Activated CD4-positive, alpha-beta T cell treated with anti-CD3 and anti-CD28 coated beads for 48 hours (primary cell): ENCODE measurements at places on chromosomes 7 and 10.
A peak's percentile ranks its signal among the peaks of the same experiment; 100 is the strongest.

- DNase-seq, result no peak
Observed at GRCh38 chr7:127594490-127594889, 954 bp downstream of the FSCN3 start.

DNA sequence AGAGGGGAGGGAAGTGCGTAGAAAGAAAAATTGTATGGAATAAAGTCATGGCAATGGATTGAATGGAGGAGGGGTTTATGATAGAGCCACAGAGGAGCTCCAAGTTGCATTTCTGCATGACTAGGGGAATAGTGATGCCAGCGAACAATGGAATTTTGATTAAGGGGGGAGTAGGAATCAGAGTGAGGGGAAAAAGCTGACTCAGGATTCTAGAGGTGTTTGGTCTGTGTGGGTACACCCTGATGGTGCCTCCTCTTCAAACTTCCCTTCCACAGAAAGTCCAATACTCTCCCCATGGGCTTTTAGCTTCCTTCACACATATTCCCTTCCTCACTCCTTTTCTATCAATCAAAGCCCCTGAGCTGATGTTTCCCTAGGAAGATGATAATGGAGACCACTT, 1.8 kb upstream of the KEL start:
- DNase-seq, result no peak

DNA sequence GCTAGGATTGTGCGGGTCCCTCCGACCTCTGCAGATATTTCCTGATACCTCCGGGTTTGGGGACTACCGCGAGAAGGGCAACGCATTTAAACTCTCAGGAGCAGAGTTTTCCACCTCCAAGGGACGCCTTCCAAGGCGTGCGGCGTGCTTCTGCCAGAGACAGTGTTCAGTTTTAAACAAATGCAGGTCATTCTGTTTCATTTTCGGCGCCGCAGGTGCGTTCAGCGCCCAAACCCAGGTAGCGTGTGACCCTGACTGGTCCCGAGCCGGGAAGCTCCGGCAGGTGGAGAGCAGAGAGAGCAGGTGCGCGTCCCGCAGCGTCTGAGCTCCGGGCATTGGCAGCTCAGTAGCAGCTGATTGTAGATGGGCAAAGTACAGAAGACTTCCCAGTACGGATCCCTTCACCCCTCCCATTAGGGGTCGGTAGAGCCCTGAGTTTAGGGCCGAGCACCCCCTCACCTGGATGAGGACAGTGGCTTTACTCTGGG, 1.4 kb upstream of the CYP26A1 start:
- DNase-seq, result no peak

DNA sequence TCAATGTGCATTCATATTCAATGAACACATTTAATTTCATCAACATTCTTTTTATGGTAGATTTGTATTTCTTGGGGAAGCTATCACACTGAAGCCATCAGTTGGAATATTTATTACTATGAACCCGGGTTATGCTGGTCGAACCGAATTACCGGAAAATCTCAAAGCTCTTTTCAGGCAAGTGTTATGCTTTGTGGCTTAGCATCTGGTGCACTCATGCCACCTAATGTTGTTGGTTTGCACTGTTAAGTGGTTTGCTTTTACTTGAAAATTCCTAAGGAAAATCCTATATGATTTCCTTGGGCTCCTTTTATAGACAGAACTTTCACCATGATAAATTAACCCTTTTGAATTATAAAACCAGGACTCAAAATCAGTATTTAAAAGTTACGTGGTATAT, 147.9 kb downstream of the DNAH11 start:
- DNase-seq, result no peak

GRCh38 chr10:101647255-101647654, 47.7 kb downstream of the FBXW4 start:
- no peak for DNase-seq

DNA sequence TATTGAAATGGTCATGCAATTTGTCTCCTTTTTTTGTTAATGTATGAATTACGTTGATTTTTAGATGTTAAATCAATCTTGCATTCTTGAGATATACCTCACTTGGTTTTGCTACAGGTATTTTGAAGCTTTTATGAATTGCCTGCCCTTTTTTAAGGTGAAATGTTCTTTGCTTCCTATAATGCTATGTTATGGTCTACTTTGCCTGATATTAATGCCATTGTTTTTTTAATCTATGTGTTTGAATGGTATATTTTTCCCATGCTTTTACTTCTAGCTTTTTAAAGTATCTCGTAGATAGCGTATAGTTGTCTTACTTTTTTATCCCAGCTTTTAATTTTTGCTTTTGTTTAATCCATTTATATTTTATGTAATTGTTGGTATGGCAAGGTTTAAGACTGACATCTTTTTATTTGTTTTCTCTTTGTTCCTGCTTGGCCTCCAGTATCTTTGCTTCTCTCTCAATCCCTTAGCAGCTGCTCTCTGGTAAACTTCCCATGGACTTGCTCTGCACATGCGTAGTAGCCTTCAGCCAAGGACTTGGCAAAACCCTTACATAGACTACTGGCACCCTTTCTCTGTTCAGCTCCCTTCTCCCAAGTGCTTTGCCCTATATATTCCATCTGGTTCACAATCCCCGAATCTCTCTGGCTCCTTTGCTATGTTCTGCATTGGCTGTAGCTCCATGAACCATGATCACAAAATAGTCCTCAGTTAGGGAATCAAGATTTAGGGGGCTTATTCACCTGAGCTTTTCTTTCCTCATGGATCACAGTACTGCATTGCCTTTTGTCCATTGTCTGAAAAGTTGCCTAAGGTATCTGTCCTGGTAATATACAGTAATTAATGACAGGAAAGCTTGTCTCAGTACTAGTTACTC, 8.4 kb downstream of the TRIM24 start:
- DNase-seq, result no peak

DNA sequence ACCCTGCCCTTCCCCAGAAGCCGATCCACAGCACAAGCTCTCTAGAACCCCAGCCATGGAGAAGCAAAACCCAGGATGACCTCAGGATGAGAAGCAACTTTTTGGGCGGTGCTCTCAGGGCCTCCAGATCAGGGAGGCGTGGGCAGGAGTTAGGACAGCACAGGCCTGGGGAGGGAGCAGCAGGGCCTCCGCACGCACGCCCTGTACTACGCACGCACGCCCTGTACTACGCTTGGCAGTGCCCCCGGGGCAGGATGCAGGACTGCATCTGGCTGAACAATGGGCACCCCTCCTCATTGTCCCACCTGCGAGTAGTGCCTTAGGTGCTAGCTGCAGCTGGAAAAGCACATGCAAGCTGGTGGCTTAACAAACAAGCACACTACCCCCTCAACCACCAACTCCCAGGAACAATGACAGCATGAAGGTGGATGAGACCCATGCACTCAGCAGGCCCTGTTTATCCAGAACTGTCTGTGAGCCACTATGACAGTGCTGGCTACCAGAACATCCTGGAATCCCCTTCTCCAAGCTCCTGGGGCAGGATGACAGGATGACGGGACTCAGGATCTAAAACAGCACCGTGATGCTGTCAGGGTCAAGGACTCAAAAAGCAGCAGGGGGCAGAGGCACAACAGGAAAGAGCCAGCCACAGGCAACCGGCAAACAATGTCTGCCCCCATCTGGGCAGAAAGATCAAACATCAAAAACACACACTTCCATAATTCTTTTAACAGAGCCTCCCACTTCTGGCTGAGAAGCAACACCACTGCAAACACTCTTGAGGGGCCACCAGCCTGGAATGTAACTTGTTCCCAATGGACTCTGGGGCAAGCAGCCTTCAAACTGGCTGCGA, 11.8 kb downstream of the PODXL start:
- DNase-seq, result no peak

- DNase-seq, result no peak
Observed at GRCh38 chr7:26489391-26489790, 197.7 kb downstream of the SNX10 start.

DNA sequence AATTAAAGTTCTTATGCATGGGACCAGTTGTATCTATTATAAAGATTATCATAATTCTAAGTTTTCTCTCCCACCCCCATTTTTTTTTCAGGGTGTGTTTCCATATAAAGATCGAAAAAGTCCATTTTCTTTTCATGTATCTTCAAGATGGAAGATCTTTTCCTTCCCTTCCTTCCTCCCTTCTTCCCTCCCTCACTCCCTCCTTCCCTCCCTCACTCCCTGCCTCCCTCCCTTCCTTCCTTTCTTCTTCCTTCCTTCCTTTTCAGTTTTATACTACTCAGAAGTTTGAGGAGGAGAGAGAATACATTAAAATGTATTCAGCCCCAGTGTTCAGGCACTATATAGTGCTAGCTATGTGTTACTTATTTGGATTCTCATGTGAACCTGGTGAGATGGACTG, 98.0 kb downstream of the POLL start:
- no peak for DNase-seq

- no peak for DNase-seq
Observed at GRCh38 chr7:86534641-86535040, 109.1 kb upstream of the GRM3 start.

- DNase-seq, result no peak
Observed at GRCh38 chr7:20839987-20840386, 53.3 kb upstream of the SP8 start.

DNA sequence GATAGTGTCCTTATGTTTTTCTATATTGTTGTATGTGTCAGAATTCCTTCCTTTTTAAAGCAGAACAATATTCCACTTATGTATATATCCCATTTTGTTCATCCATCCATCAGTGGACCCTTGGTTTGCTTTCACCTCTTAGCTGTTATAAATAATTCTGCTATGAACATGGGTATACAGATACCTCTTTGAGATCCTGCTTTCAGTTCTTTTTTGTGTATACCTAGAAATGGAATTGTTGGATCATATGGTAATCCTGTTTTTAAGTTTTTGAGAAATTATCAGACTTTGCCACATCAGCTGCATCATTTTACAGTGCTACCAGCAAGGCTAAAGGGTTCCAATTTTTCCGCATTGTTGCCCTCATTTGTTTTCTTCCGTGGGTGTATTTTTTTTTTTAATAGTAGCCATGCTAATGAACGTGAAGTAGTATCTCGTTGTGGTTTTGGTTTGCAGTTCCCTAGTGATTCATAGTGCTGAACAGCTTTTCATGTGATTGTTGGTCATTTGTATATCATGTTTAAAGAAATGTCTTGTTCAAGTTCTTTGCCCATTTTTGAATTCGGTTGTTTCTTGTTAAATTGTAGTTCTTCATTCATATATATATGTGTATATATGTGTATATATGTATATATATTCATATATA, 87.8 kb downstream of the LCOR start:
- DNase-seq, result no peak

GRCh38 chr7:29478687-29479240, 84.9 kb upstream of the PRR15 start:
- no peak for DNase-seq

GRCh38 chr7:18831419-18831818, 286.0 kb downstream of the TWIST1 start:
- DNase-seq, result no peak

DNA sequence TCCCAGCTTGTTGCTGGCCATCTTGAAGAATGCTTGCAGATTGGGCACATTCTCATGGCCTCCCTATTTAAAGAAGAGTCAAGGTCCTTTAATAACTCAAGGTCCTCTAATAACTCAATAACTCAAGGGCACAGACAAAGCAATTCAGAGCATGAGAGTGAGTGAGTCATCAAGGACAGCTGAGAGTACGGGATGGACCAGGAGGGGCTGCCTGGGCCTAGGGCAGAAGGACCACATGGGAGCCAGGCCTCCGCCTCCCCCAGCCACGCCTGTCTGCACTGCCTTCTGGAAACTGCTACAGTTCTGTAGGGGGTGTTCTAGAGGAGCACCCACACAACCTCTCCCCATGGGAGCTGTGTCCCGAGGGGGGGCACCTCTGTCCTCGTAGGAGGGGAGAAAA, 48.9 kb downstream of the ZNF503 start:
- no peak for DNase-seq

DNA sequence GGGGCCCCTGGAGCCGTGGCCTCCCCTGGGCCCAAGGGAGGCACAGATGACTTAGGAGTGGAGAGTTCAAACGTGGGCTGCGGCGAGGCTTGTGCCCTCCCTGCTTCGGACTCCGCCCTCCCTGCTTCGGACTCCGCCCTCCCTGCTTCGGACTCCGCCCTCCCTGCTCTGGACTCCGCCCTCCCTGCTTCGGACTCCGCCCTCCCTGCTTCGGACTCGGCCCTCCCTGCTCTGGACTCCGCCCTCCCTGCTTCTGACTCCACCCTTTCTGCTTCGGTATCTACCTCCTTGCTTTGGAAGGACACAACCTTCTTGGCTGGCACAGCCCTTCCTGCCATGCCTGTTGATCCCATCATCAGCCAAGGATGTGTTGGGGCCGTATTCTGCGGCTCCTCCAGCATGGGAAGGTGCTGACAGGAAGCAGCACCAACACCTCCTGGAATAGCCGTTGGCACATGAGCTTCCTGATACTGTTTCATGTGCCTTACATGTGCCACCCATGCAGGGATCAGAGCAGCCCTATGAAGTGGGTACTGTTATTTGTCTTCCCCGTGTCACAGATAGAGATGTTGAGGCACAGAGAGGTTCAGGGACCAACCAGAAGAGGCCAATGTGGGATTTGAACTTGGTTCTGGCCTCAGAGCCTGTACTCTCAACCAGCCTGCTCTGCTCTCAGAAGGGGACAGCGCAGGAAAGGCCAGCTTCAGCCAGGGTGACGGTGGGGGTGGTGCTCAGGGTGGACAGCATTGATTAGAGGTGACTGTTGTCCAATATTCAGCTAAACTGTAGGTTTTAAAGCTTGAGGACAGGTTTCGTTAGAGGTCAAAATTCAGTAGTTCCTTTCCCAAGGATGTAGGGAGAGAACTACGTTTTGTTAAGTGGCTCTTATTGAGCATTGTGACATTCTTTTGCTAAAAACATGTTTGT, 114.5 kb downstream of the NKX6-2 start:
- peak; percentile 28 for DNase-seq

GRCh38 chr10:129850790-129851189, 113.3 kb downstream of the EBF3 start:
- no peak for DNase-seq

DNA sequence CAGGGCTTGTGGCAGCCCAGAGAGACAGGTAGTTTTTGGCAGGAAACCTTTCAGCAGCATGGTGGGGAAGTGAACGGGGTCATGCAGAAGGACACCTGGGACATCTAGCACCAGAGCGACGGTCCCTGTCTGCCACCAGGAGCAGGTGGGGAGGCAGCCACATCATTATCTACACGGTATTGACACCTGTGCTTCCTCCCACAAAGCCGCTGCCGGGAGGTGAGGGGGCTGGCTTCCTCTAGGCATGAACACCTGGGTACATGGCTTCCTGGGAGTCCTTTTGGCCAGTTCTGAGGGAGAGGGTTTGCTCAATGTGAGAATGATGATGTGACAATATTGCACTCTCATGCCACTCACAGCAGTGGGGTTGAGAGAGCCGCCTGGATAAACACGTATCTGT, 275.2 kb downstream of the ACTR3B start:
- no peak for DNase-seq

GRCh38 chr10:73646598-73647041, 5.3 kb upstream of the MYOZ1 start:
- DNase-seq, result no peak

DNA sequence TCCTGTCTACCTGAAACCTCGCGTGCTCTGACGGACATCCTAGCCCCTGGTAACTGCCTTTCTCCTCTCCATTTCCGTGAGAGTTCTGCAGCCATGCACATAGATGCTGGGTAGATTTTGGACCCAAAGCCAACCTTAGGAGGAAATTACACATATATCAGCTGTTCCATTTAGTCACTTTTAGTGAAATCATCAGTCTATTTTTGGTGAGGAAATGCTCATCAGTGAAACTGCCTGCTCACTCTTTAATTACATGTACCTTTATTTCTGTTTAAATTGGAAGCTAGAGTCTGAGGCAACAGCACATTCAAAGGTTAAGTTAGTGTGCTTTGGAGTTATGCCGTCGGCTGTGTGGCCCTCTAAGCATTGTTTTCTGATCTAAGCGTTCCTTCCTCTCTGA, 231.3 kb downstream of the WDR37 start:
- DNase-seq, result no peak

- DNase-seq, result no peak
Observed at GRCh38 chr7:152910545-152911225, 151.1 kb downstream of the ACTR3B start.
